Activated CD8-positive, alpha-beta memory T cell treated with anti-CD3 and anti-CD28 coated beads for 4 hours (primary cell): ENCODE measurements at places on chromosomes 2 and 18.

DNA sequence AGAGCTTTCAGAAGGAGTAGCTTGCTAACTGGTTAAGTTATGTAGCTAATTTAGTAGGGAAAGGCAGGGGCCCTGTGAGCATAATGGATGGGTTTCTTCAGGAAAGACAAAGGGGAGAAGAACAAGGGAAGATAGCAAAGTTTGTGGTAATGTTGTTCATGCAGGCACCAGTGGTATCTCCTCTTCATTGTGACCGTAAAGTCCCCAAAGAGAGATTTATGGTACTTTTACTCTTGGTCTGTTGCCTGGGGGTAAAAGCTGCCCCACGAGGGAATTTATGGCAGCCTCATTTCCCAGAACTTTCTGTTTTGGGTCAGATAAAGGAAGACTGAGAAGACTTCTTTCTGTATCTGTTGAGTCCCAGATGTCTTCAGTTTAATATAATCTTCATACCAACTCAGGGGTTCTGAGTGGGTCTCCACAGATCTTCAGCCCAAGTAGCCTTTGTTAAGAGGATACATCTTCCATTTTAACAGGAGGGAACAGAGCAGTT lies 27.5 kb downstream of the MALT1 start:
- DNase-seq: no peak

GRCh38 chr2:147646818-147647468 lies 197.9 kb upstream of the ACVR2A start:
- DNase-seq: no peak

- DNase-seq: no peak
Observed at GRCh38 chr2:12856934-12857601, 140.3 kb downstream of the TRIB2 start.

DNA sequence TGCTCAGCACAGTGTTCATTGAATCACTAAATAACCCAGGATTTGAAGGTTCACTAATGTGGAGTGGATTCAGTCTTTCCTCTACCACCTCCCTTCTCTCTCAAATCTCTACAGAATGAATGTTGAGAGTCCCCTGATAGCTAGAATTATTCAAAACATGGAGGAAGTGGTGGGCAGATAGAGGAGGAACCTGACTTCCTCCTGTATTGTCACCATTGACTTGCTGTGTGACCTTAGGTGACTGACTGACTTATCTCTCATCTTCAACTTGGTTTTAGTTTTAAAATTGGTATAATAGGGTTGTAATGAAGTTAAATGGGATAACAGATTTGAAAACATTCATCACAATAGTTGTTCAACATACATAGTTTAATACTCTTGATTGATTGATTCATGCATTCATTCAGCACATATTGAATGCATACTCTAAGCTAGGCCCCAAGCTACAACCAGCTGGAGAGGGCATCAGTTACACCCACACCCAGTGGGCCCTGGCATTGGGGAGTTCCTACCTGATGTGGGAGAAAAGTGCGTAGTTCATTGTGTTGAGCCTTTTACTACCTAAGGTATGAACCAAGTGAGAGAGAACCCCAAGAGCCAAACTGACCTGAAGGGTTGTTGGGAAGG lies 96.0 kb downstream of the WDR7 start:
- no peak for DNase-seq

- DNase-seq: no peak
Observed at GRCh38 chr2:235730115-235730514, 236.3 kb downstream of the AGAP1 start.

DNA sequence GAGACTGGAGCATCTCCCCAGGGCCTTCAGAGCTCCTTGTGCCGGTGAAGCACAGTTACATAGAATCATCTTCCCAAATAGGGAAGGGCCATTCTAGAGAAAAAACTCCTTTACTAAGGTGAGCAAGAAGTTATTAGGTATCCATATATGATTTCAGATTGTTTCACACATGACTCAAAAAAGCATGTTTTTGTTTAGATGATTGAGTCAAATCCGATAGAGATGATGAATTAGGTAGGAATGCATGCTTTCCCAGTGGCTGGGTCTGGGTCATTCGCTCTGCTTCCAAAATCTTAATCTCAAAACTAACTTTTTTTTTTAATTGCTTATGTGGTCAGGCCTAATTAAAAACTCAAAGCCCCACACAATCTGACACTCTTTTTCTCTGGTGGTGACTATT lies 3.8 kb downstream of the NT5C1B start:
- DNase-seq: no peak

DNA sequence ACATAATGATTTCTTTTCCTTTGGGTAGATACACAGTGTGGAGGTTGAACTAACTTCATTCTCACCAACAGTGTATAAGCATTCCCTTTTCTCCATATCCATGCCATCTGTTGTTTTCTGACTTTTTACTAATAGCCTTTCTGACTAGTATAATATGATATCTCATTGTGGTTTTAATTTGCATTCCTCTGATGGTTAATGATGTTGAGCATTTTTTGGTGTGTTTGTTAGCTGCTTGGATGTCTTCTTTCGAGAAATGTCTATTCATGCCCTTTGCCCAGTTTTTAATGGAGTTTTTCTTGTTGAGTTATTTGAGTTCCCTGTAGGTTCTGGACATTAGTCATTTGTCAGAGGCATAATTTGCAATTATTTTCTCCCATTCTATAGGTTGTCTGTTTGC lies 59.8 kb downstream of the MARCHF4 start:
- DNase-seq: no peak

DNA sequence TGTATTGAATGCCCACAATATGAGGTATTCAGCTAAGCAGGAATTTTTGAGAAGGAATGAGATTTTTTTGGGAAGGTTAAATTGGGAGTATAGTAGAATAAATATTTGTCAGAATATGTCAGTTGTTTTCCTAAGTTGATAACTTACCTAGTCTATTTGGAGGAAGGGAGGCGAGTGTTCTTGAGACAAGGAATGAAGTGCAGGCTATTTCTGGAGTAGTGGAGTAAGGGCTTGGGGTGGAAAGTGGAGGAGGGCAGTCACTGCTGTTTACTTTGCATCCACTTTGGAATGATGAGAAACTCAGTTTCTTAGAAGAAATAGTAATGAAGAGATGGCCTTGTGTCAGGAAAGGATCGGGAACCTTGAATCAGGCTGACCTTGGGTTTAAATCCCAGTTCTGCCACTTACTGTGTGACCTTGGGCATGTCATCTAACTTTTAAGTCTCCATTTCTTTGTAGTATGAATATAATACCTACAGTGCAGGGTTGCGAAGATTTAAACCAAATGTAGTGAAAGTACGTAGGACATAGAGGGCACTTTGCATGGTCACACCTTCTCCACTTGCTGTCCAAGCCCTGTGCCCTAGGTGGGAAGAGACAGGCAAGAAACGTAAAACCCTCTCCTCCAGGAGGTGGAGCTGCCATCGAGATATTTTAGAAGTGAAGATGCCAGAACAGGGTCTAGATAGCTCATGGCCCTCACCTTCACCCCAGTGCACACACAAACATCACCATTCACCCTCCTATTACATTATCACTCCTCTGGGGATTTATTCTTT lies 25.2 kb upstream of the CYP27A1 start:
- DNase-seq: no peak

DNA sequence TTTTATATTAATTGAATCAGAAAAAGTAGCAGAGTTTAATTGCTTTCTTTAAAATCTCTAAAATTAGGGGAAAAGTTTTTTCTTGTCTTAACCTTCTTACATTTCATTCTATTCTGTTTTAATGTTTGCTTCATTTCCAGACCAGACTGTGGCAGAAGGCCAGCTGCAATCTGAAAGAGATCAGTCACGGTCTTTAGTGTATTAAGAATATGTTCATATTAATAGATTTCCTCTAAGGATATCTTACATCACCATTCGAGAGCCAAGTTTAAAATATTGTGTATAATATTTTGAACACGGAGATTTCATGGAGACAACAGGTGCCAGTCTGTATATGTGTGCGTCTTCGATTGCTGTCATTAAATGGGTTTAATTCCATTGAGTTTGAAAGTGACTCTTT lies 230.9 kb upstream of the ZSWIM2 start:
- DNase-seq: no peak

DNA sequence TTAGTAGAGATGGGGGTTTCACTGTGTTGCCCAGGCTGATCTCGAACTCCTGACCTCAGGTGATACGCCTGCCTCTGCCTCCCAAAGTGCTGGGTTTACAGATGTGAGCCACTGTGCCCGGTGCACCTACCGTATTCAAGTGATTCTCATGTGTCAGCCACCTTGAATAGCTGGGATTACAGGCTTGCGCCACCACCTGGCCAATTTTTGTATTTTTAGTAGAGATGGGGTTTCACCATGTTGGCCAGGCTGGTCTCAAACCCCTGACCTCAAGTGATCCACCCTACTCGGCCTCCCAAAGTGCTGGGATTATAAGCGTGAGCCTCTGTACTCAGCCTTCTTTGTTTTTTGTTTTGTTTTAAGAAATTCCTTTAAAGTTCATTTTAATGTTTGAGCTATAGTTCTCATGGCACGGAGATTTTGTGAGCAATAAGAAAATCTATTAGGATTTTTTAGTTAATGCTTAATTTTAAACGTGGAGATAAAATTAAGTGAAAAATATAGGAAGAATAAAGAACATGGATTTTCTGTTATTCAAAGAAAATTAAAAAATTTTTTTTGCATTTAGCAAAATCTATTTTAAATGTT lies 242.6 kb downstream of the PHLPP1 start:
- DNase-seq: peak; percentile 8

GRCh38 chr2:27071990-27072830 lies 756 bp upstream of the OST4 start:
- DNase-seq: no peak

DNA sequence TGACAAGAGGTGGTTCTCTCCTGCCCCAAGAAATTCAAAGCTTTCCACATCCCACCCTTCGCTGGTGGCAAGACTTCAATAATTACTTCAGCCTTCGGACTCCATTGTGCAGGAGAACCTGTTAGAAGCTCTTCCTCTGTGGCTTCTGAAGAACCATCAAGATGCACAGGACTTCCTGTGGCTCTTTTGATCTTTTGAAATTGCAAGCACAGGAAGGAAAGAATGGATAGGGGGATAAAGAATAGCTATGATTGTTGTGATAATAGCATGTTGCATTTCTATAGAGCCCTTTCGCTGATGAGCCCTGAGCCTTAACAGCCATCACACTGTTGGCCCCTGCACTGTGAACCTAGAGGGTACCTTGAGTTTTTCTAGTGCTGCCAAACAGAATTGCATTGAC lies 7.4 kb downstream of the EPAS1 start:
- DNase-seq: no peak

DNA sequence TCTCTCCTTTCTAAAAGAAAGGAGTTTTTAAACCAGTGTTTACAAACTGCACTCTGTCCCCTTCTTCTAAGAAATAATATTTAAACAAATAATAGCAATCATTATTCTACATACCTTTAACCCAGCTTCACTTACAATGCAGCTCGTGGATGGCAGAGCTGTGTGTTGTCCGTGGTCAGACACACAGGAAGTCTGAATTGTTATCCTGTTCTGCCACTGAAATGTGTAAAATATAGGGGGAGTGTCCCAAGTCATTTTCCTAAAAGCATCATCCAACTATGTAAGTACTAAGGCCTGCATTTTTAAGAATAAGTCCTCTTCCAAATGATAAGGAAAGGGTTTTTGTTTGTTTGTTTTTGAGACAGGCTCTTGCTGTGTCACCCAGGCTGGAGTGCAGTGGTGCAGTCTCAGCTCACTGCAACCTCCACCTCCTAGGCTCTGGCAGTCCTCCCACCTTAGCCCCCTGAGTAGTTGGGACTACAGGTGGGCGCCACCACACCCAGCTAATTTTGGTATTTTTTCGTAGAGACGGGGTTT lies 2.7 kb upstream of the PPP4R1 start:
- no peak for DNase-seq

DNA sequence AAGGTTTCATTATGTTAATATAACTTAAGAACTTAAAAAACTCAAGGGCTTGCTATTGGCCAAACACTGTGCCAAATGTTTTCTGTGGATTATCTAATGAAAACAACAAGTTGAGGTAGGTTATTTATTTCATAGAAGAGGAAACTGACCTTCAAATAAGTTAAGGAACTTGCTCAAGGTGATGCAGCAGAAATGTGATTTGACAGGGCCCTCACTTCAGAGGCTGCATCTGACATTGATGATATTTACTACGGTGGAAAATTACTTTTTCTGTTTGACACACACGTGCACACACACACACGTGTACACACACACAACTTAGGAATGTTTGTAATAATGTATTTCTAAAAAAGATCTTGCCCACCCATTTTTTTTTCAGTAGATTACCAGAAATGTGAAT lies 137.2 kb upstream of the CXCR4 start:
- DNase-seq: no peak

DNA sequence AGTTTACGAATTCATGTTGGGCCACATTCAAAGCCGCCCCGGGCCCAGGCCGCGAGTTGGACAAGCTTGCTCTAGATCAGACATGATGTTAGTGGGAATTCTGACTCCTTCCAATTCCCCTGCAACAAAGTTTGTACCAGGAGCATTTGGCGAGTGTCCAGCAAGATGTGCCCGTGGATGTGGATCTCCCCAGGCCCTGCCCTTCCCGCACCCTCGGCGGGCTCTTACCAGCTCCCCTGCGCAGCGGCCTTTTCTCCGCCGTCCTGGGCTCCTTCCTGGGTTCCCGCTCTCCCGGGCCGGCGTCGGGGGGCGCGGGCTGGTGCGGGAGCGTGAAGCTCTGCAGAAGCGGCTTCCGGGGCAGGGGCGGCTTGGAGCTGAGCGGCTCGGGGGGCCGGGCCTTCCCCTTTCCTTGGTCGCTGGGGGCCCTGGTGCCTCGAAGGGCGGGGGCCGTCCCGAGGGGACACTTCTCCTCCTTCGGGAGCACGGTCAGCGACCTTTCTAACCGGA lies 90.8 kb upstream of the MGAT4A start:
- no peak for DNase-seq

DNA sequence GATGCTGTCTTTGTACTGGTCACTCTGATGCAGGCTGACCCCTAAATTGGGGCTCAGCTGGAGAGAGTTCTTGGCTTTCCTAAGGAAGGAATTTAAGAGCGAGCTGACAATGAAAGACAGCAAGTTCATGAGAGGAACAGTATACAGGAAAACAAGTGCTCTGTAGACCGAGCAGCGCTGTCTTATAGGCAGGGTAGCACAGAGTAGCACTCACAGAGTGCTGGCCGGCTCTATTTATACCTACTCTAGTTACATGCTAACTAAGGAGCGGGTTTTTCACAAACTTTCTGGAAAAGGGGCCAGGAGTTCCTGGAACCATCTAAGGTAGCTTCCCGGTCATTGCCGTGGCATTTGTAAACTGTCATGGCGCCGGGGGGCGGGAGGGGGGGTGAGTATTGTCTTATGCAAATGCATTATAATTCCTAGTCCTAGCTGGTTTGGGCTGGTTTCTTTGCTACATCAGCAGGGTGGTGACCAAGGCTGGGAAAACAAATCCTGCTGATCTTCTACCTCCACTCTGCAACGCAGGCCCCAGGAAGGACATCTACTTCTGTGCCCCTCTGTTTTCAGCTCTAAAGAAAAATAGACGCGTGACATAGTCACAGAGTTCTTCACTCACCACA lies 31.6 kb upstream of the MAP3K20 start:
- no peak for DNase-seq

DNA sequence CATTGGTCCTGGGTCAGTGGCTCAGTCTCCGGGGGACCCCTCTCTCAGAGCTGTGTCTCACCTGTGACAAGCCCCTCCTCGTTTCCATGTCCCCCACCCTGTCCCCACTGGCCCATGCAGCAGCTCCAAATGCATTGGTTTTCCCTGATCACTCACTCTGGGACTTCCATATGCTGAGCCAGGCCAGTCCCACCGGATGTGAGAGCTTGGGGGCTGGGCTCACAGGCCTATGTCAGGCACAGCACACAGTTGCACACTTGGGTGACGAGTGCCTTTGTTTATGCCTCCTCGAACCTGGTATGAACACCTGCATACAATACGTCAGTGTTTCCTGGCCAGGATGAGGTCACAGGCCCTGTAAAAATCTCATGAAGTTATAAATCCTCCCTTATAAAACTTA lies 232.5 kb downstream of the TFCP2L1 start:
- DNase-seq: no peak
